Stimulated activated naive CD4-positive, alpha-beta T cell (primary cell): ENCODE measurements at places on chromosomes 4 and X.

GRCh38 chrX:71618303-71618721, at the start of gene CXCR3:
TSS of gene CXCR3 (minus strand) at chrX:71618511. CDS start at chrX:71618449, 62 bp downstream.
- DNase-seq = no peak

GRCh38 chr4:171390626-171391025, 422.6 kb upstream of the GALNTL6 start:
- DNase-seq = no peak

DNA sequence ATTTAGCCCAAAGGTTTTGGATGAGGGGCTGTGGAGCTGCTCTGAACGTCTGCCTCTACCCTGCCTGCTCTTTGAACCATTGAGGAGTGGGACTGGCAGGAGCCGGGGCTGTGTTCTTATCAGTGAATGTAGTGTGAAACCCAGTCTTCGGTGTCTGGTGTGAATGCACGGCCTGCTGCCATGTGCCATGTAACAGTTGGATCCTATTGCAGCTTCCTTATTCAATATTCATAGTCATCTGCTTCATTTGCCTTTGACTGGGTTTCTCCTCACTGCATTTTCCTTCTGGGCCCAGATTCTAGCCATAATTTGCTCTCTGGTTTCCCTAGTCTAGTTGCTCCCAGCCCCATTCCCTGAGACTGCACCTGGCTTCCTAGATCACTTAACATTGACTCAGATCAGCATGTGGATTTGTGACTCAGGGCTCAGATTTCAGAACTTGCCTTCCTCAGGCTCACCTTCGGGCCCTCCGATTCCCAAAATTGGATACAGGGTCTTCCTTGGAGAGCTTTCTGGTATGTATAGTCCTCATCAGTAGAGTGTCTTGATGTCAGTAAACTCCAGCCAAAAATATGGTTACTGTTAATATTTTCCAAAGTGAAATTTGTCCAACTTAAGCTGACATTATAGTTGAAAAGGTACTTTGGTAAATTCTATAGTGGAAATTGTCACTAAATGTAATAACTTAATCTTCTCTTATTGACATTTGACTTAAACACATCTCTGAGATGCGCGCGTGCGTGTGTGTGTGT, 94.0 kb upstream of the DDIT4L start:
- no peak for DNase-seq

- no peak for DNase-seq
Measured at GRCh38 chr4:145178740-145179280, 1.6 kb downstream of the OTUD4 start.

DNA sequence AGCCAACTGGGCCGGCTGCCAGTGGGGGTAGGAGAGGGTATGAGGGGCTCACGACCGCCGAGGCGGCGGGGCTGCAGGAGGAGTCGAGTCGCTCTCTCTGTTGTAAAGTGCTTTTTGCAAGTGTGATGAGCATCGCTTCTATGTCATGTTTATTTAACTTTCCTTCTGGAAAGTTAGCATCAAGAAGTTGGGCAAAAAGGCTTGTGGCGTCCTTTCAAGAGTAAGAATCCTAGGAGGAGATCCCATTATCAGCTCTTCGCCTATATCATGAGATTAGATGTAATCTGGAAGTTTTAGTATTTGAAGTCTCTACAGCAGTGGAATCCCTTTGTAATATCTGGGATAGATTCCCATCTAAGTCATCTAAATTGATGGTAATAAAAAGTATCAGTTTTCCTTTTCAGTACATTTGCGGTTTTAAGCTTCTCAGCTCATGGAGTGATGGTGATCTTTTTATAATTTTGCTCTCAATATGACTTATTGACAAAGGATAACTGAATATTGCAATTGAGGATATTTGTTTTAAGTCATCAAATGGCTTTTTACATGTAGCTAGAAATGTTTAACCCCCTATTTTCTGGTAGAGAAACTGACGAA, 1.7 kb downstream of the GALNT7 start:
- no peak for DNase-seq

- DNase-seq = no peak
Measured at GRCh38 chrX:110286106-110286505, 31.8 kb downstream of the AMMECR1 start.

DNA sequence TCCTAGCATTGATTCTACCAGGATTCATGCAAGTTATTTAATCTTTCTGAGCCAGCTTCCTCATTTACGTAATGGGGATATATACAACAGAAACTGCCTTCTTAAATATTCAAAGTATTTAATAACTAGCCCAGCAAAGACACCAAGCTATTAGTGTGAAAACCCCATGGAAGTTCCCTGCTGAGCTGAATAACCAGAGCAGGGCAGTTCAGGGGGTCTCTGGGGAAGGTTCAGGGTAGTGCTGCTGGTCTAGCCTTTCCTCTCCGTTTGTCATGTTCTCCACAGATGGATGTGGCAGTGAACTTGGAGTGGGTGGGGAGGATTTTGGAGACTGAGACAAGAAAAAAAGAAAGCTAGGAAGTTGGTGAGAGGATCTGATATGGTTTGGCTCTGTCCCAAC, 240.8 kb upstream of the TAPT1 start:
- no peak for DNase-seq

- DNase-seq = peak; percentile 57
Measured at GRCh38 chrX:154369449-154370299, 4.8 kb downstream of the FLNA start.

DNA sequence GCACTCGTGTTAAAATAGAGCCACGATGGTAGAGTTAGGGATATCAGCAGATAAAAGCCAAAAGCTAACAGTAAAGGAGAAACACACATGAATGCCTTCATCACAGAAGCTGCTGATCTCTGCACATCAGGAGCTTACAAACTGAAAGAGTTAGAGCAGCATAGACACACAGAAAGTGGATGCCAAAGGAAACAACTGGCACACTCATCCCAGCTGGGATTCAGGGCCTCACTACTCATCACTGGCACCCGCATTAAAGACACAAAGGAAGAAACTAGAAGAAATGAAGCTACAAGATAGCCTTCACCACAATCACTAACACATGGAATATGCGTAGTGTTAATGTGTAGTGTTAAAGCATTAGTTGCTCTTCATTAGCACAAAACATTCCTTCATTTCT, 156.4 kb upstream of the TBL1X start:
- no peak for DNase-seq

- no peak for DNase-seq
Measured at GRCh38 chr4:145301386-145302080, 121.1 kb upstream of the OTUD4 start.

GRCh38 chr4:70873216-70873615, 29.0 kb upstream of the MOB1B start:
- no peak for DNase-seq

- no peak for DNase-seq
Measured at GRCh38 chr4:75056277-75056676, 123.4 kb downstream of the PARM1 start.

DNA sequence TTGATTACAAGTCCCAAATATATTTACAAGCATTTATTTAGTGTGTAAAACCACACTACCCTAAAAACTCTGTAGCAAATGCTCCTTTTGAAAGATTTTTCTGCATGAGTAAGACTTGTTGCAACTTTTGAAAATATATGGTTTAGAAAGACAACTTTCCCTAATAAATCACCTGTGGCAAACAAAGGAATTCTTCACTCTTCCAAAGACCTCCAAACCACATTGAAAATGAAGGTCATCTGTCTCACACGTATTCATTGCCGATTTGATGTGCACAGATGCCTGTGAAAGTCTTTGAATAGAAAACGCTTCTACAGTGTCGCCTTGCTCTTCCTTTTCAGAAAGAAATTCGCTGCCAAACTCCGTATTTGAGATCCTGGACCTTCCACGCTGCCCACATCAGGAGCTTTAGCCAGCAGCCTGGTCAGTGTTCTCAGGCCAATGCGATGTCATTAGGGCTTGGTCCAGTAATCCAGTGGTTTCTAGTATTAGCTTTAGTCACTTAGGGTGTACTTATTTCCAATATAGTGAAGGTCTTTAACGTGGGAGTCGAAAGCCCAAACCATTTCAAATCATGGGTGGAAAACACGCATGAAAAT, 22.2 kb downstream of the SPINK2 start:
- no peak for DNase-seq

DNA sequence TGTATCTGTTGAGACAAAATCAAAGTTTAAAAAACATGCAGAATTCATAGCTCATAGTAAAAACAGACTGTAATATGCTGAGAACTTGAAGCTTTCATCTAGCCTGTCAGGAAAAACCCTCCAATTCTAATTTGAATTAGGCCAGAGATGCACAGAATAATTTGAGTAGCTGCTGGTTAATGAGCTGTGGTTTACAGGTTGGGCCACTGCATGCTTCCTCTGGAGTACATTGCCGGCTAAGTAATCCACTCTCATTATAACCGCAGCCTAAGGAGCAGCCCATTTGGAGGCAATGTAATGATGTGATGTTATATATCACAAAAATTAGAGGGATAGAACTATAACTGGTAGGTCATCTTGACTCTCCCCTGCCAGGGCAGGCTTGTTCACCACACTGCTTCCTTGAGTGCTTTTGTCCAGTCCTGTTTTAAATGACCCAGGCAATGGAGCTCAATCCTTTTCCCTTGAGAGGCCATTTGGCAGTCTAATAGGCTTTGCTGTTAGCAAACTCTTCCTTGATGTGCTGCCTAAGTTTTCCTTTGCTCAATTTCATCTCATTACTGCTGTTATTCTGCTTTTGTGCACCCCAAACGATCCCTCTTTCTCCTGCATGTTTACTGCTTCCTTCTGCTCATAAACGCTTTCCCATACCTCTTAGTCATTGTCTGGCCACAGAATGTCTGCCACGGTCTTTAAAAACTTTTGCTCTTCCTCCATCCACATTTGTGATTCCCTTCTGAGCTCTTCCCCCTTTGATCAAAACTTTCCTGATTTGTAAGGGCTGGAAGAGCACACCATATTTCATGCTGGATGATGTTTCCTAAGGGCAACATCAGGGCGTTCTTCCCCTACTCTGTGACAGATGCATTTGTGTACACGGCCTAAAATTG, 230.9 kb downstream of the C4orf33 start:
- DNase-seq = no peak

GRCh38 chrX:132786217-132786616, 172.2 kb downstream of the HS6ST2 start:
- no peak for DNase-seq

DNA sequence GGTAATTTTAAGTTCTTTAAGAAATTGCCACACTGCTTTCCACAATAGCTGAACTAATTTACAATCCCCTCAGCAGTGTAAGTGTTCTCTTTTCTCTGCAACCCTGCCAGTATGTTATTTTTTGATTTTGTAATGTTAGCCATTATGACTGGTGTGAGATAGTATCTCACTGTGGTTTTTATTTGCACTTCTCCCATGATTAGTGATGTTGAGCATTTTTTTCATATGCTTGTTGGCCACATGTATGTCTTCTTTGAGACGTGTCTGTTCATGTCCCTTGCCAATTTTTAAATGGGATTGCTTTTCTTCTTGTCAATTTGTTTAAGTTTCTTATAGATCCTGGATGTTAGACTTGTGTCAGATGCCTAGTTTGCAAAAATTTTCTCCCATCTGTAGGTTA, 86.1 kb downstream of the BMP3 start:
- no peak for DNase-seq

DNA sequence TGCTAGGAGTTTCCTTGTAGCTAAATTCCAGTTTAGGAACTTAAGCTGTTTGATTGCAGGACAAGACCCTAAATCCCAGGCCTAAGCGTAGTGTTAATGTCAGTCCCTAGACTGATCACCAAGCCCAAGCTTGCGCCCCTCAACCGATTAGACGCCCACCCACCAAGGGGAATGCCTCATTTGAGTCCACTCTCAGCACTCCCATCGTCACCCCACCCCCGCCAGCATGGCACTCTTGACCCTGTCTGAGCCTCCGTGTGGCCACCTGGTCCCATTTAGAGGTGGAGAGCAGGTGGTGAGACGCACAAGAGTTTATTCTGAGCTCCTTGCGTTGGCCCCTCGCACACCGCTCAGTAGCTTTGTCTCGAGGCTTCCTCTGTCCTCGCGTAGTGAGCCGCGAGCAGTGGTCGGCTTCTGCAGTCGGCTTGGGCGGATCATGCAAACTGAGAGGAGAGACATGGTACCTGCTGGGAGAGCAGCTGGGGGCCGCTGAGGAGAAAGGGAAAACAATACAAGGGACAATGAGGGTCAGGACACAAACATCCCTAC, 48.5 kb upstream of the ZNF157 start:
- DNase-seq = no peak
